Hippocampal formation (tissue), 2 donors: ENCODE measurements at places on chromosomes 2 and 18.

GRCh38 chr2:3042601-3043585 lies 334.7 kb downstream of the EIPR1 start:
- no peak for DNase-seq

DNA sequence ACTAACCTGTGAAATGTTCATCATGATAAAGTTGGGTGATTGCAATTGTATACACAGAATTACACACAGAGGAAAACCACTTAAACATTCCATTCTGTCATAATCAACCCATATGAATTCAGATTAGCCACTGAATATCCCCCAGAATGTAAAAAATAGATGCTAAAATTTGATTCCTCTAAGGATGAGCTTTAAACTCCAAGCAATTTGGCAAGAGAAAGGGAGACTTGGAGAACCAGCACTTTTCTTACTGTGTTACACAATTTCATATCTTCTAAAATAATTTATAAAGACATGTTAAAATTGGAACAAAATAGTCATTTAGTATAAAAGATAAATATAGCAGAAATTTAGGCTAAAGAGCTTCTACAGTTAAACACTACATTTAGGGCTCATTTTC lies 146.3 kb upstream of the LMAN1 start:
- DNase-seq = no peak

DNA sequence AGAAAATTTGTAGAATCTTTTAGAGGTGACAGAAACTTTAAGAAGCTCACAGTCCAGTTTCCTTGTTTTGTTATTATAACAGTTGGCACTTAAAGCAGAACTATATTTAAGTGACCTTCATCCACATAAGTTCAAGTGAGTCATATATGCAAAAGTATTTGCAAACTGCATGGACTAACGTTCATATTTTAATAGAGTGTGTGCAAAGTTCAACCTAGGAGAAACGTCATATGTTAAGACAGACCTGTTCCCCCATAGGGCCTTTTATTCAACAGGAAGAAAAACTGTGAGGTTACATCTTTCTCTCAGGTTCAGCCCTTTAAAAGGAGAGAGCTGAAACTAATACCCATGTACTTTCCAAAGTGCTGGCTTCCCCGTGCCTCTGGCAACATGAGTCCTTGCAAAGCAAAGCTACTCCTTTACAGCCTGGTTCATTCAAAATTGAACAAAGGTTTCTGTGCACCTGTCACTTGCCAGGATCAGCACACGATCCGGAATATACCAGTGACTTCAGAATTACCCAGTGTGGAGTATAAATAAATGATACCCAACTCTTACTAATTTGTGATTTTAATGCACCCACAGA lies 280.0 kb upstream of the RAB12 start:
- no peak for DNase-seq

DNA sequence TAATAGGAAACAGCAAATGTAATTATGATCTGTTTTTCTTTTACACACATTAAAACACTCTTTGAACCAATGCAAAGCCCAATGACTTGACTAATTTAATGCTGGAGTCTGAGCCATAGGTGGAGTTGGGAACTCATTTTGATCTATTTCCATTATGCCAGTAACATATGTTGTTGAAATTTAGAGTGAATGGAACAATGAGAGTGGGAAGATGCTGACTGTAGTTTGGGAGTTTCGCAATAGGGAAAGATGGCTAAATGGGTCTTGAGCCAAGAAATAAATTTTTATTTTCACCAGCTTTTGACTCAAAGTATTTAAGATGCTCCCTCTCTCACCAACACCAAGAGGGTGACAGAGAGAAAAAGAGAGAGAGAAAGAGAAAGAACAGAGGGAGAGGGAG lies 246.7 kb downstream of the DLGAP1 start:
- no peak for DNase-seq
